ENCODE measurements at places on chromosomes 3 and 15.

DNA sequence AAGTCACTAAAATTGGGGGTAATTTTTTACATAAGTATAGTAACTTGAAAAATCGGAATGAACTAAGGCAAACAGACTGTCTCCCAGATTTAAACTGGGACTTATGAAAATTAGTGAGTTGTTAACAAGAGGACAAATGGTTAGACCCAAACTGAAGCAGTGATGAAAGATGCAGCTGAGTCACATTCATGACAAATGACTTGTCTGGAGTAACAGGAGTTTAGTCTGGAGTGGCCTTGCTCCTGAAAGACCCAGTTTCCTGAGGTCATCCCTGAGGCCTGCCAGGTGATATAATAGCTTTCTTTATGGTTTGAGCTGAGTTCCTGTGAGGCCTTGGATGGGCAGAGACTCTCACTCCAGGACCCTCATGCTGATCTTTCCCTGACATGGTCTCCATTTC, 9.6 kb upstream of the CTDSPL start:
- DNase-seq, result no peak

DNA sequence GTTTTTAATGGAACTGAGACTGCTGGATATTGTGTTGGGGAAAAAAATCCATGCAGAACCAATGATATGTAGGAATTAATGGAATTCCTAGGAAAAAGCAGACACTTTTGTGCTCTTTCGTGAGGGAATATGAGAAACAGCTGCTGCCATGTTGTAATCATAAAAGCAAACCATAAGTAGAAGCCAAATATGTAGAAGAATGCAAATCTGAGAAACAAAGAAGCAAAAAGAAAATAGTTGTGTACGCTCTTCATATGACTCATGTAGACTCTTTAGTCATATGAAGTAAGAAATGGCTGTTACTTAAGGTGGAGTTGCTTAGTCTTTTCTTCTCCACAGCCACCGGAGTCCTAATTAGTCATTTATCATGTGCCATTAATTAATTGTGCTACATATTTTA, 298.6 kb upstream of the ZNF717 start:
- no peak for DNase-seq

DNA sequence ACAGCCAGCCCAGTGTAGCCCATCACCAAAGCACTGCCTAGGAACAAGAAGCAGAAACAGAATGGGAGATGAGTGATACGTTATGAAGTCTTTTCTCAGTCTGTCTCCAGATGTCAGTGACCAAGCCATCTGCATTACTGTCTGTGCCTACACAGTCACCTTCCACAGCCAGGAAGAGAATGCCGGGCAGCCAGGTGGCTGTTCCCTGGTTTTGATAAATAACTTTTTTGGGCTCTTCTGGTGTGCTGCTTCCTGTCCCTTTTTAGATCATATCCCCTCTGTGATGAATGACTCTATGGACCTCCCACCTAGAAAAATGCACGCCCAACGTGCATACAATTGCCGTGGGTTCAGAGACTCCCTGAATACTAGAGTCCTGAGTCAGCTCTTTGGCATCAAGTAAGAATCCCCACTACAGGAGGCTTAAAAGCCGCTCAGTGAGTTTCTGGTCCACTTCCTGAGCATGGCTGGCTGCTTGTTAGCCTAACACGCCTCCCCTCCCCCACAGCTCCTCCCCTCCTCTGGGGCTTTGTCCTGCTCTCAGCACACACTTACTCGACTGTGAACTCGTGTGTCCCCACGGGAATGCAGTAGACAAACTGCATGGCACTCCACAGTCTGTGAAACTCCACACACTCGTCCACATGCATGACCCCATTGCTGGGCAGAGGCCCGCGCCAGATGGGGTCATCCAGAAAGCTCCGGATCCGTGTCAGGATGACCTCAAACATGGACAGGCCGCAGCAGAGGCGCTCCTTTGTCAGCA, 34.7 kb downstream of the NIPA2 start:
- DNase-seq, result no peak

- no peak for DNase-seq
Measured at GRCh38 chr3:36408146-36408545, 27.8 kb downstream of the STAC start.

- DNase-seq, result no peak
Measured at GRCh38 chr15:95639208-95639607, 691.3 kb upstream of the NR2F2 start.

DNA sequence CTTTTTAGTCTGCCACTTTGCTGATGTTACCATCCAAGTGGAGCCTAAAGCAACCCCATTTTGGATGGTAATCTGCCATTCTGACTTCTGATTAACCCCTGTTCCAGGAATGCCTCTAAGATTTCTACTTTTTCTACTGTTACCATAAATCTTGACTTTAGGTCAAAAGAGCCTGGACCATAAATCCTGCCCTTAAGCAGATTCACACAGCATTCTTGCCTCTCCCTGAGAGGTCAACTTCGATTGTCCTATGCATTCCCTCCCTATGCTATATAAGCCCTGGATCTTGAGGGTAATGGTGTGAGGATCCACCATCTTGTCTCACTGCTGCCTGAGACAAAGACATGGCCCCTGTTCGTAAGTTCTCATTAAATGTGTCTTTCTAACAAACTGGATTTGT, 177.3 kb downstream of the GABRB3 start:
- DNase-seq, result no peak

DNA sequence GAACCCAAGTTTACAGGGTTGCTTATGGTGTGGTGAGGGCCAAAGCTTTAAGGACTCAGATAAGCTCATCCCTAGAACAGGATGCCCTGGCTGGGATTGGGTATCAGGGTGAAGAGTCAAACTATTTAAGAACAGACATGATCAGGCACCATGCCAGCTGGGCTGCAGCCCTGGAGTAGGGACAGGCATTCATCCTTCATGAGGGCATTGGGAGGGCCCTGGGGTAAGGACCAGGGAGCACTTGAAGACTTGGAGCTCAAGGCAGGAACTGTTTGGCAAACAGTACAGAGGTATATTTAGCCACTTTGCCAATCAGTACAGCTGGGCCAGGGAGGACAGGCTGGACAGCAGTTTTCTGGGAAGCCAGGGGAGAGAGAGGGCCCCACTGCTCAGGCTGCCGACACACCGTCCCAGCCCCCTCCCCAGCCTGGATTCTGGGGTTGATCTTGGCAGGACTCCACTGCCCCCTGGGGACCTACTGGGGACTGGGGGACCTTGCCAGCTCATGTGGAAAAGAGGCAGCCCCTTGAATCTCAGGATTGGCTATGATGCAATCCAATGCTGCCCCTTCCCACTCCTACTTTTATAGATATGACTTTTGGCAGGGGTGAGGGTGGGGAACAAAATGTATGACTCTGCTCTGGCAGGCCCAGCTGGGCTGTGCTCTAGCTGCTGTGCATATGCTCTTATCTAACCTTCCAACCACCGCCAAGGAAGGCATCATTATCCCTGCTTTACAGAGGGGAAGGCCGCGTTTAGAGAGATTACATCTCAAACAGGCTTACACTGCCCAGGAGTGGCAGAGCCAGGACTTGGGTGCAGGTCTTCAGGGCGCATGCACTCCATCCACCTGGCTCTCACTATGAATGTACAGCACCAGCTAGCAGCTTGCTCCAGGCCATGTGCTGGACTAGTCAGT, 2.3 kb downstream of the PLA2G4E start:
- DNase-seq, result no peak

GRCh38 chr15:80461356-80462095, 57.3 kb downstream of the ARNT2 start:
- no peak for DNase-seq

DNA sequence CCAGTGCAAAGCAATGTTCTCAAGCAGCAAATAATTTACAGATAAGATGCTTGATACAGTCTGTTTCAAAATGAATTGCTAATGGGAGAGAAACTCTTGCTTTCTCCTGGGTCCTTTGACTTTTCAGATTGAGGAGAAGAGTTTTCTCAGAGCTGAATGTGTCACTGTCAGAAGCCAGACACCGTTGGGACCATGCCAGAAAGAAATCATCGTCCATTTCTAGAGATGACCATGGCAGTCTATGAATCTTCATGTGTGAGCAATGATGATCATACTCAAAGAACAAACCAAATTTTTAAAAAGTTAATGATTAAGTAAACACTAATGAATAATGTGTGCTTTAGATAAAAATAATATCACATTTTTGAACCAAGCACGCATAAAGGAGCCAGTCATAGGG, 77.6 kb downstream of the ZNF385D start:
- no peak for DNase-seq

- no peak for DNase-seq
Measured at GRCh38 chr3:117836296-117836695, 1126.7 kb downstream of the TUSC7 start.

- no peak for DNase-seq
Measured at GRCh38 chr3:77902675-77903074, 862.8 kb downstream of the ROBO2 start.

DNA sequence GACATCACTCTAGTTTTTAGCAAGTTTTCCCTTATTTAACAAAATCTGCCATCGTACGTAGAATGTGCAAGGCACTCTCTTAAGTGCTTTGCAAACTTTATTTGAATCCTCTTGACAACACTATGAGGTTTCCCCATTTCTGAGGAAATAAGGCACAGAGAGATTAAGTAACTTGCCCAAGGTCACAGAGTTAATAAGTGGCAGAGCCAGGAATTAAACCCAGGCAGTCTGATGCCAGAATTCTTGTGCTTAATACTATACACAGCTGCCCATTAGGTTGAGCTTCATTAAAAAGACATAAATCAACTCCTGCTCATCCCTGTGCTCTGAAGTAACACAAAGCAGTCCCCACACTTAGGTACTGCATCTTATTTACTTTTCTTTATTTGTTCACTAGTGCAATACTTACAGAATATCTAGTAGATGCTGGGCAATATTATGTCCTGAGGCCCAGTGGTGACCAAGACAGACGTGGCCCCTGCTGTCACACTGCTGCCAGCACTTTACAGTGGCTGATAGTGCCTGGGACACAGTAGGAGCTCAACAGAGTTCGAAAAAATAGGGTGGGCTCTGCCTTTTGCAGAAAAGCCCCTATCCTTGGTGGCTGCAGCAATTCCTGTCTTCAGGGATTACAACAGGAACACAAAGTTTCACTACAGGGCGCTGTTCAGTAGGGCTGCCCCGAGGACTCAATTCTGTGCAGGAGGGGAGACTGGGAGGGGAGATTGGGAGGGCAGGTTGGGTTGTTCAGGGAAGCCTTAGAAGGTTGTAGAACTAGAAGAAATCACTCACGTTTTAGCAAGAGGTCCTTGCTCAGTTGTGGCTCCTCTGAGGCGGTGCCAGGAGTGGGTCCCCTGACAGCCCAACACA, 138.3 kb upstream of the TPM1 start:
- no peak for DNase-seq

GRCh38 chr3:105328338-105328730, 38.4 kb upstream of the ALCAM start:
- no peak for DNase-seq

DNA sequence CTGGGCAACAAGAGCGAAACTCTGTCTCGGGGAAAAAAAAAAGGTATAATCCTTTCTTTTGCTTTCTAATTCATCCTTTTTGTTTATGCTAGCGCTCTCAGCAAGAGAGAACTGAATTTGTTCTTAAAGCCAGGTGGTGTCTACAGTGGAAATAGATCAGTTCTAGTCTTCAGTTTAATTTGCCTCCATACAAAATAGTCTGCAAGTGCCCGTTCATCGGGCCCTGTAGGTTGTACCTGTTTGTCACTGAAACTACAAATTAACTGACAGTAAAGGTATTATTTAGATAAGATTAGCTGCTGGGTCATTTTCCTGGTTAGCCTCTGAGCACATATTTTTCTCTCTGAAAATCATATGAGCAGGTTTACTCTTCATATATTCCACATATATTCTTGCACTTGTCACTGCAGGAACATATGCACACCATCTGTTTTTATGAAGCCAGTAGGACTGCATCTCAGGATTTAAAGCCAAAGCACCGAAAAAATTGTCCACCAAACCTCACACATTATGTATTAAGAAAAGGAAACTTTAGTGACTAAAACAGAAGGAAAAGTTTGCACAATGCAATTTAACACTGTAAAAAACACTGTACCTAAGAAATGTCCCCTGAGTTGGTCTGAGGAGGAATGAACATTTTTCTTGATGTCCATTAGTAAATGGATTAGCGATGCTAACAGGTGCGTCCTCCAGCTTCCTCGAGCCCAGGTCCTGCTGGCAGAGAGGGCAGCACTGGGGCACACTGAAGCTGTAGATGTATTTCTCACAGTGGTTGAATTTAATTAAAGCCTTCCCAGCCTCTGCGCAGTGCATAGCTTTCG, 437 bp downstream of the MKRN2OS start:
- no peak for DNase-seq

DNA sequence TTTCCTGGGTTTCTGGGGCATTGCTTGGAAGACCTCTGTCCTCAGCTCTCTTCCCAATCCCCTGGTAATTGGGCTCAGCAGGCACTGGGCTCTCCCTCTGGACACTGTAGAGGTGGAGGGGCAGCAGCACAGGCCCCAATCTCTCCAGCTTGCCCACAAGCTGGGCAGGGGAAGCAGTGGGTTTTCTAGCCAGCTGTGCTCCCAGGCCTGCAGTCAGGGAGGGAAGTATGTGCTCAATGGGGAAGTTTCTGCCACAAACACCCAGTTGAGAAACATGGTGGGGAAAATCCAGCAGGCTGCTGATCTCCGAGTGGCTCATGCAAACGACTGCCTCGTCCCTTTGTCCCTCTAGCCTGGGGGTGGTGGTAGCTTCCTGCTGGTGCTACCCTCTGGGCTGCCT, 12.8 kb upstream of the RFT1 start:
- DNase-seq, result no peak

GRCh38 chr15:41904541-41905005, 10.7 kb upstream of the SPTBN5 start:
- DNase-seq, result peak; percentile 67

- DNase-seq, result no peak
Measured at GRCh38 chr15:51379390-51379789, 37.9 kb downstream of the GLDN start.

DNA sequence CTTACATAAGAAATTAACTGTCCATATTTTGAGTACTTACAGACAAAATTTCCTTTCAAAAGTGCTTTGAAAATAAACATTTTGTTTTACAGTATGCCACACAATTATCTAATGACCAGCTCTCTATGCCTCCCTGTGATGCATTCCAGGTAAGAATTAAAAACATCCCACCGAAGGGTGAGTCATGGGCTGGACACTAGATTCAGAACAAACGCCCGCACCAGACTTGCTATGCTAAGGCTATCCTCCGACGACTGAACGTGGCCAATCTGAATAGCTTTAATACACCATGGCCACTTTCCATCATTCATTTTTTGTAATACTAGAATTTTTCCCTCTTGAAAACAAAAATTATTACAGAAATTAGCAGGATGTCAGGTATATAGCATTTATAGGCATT, 139.8 kb upstream of the TNIK start:
- no peak for DNase-seq

- no peak for DNase-seq
Measured at GRCh38 chr15:96323319-96324145, 7.0 kb upstream of the NR2F2 start.

DNA sequence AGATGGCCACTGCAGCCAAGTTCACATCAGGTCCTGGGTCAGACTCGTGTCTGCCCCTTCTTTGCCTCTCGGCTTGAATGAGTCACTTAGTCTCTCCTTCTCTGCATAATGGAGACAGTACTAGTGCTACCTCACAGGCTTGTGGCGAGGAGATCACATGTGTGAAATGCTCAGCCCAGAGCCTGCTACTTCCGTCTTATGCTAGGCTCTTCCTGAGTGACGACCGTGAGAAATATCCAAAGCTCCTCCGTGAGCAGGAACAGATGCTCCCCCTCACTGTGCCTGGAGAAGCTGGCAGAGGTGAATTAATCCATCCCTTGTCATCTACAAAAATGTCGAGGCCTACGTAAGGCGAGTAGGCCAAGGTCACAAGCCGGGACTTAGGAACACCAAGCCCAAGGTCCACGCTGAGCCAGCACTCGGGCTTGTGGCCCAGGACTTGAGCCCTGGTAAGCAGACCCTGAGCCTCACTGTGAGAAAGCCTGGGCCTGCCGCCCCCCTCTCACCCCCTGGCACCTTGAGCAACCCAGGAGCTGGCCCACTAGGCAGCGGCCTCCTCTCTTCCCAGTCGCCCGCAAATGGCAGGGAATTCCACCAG, 17.9 kb downstream of the PAK6 start:
- DNase-seq, result no peak
